ENCODE measurements at places on chromosomes 4 and X.
A peak's percentile ranks its signal among the peaks of the same experiment; 100 is the strongest.

- no peak for DNase-seq
Observed at GRCh38 chr4:16116493-16116990, 32.7 kb upstream of the PROM1 start.

- no peak for DNase-seq
Observed at GRCh38 chr4:122313006-122313646, 65.7 kb upstream of the ADAD1 start.

DNA sequence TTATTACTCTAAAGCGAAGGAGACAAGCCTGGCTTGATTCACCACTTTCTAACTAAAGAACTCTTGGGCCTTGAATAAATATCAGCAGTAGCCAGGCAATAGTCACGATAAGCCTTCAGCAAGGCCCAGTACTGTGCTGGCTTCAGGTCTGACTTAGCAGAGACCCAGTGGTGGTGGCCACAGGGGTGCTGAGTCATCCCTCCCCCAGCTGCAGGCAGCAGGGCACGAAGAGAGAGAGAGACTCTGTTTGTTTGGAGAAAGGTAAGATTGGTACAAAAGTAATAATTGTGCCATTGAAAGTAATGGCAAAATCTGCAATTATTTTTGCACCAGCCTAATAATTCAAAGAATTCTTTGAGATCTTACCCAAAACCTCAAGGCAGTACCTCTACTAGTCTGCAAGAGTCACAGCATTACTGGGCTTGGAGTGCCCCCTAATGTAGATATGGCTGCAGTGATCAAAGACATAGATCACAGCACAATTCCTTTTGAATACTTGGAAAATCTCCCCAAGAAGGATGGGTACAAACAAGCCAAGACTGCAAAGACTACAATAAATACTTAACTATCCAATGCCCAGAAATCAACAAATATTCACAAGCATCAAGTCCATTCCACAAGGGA is 159.5 kb upstream of the USP38 start:
- DNase-seq = peak; percentile 7

DNA sequence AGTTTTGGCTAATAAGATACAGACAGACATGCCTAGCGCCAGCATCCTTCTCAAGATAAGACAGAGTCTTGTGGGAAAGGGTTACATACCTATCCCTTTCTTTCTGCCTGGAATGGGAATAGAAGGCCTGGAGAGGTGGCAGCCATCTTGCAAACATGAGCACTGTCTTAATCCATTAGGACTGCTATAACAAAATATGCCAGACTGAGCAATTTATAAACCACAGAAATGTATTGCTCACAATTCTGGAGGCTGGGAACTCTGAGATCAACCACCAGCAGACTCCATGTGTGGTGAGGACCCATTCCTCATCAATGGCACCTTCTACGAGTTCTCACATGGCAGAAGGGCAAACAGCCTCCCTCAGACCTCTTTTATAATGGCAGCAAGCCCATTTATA is 26.5 kb upstream of the NEIL3 start:
- DNase-seq = no peak

DNA sequence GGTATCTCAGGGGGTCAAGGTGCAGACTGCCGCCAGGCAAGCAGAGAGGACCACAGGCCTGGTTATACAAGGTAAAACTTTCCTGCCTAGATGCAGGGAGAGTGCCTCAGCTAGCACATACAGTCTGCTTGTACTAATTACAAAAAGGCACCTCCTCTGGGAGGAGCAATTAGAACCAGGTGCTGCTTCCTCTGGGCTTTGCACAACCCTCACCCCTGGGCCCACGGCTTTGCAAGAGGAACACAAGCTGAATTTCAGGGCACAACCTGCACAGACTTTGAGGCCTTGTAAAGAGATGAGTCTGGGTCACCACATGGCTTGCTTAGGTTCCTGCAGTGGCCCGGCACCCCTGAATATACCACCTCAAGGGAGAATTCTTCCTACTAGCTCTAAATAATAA is 9.2 kb upstream of the CITED1 start:
- no peak for DNase-seq

GRCh38 chr4:183919141-183919540 is 14.0 kb downstream of the STOX2 start:
- no peak for DNase-seq

GRCh38 chr4:184320631-184321030 is 103.0 kb upstream of the ENPP6 start:
- peak; percentile 71 for DNase-seq

GRCh38 chr4:153501578-153501977 is 35.4 kb downstream of the TMEM131L start:
- no peak for DNase-seq

DNA sequence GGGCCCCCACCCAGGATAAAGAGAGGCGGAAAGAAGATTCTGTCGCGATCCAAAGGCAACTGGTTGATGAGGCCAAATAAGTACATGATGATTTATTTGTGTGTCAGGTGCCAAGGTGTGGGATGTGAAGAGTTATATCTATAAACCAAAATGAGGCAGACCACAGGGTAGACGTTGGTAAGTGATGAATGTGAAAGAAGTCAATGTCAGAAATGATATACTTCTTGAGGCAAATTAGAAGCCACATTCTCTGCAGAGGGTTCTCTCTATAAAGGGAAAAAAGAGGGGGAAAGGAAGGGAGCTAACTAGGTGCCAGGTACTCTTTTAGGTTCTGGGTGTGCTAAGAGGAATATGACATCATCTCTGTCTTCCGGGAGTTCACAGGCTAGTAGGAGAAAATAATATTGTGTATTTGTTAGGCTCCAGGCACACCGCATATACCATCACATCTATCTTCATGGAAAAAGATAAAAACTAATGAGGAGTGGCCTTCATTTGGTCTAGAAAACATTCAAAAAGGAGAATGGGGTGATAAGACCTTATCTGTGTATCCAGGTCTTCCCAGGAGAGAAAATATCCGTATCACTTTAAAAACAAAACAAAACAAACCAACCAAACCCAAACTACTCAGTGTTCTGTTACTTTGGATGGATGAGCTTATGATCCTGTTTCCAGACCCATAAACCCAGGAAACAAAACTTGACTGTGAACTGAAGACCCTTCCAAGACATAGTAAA is 4.8 kb upstream of the SH2D1A start:
- no peak for DNase-seq

GRCh38 chr4:182688081-182688480 is 229.1 kb downstream of the DCTD start:
- no peak for DNase-seq

DNA sequence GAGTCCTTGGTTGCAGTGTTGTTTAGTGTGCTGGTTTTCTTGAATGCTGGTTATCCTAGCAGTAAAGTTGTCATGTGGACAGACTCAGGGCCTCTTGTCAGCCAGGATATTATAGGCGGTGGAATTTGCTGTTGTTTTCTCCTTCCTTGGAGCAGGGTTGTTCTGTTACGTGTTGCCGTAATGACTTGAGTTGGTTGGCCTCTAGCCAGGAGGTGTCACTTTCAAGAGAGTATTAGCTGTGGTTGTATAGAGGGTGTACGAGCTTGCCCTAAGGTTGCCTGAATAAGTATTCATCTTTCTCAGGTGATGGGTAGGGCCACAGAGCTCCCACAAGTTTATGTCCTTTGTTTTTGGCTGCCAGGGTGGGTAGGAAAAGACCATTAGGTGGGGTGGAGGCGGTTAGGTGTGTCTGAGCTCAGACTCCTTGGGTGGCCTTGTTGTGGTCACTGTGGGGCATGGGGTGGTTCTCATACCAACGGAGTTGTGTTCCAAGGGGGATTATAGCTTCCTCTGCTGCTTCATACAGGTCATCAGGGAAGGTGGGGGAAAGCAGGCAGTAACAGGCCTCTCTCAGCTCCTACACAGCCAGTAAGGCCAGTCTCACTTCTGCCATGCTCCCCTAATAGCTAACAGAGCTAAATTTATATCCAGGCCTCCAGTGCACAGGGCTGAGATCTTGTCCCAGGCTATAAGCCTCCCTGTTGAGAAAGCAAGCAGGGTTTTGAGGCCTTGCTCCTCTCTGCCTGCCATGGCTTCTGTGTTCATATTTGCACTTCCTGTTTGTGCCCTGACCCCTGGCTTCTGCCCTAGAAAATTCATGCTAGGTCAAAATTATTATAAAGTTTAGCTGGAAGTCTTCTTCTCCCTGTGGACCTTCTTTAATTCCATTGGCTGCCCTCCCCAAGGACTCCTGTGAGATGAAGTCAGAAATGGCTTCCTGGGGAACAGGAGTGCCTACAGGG is 594.7 kb downstream of the RAPGEF2 start:
- DNase-seq = peak; percentile 75

DNA sequence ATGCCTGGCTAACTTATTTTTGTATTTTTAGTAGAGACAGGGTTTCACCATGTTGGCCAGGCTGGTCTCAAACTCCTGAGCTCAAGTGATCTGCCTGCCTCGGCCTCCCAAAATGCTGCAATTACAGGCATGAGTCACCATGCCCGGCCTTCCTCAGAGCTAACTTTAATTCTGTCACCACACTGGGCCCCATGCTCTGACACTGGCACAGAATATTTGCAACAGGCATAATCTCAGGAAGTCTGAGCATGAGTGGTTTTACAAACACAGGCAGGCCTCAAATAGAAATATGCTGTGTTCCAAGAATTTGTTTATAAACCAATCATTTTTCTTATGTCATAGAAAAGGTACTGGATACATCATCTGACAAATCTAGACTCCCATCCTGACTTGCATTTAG is 32.7 kb upstream of the FAM9C start:
- DNase-seq = no peak

DNA sequence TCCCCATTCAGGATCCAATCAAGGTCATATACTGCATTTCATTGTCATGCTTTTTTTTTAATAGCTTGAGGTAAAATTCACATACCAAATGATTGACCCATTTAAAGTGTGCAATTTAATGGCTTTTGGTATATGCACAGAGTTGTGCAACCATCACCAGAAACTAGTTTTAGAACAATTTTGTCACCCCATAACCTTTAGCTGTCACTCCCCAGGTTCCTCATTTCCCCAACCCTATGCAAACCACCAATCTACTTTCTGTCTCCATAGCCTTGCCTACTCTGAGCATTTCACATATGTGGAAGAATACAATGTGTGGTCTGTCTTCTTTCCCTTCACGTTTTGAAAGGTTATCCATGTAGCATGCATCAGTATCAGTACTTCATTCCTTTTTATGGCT is 1.4 kb upstream of the SMAD1 start:
- DNase-seq = no peak

- no peak for DNase-seq
Observed at GRCh38 chrX:9343971-9344370, 120.9 kb upstream of the TBL1X start.

- DNase-seq = peak; percentile 77
Observed at GRCh38 chr4:41204400-41204978, 9.9 kb downstream of the APBB2 start.

DNA sequence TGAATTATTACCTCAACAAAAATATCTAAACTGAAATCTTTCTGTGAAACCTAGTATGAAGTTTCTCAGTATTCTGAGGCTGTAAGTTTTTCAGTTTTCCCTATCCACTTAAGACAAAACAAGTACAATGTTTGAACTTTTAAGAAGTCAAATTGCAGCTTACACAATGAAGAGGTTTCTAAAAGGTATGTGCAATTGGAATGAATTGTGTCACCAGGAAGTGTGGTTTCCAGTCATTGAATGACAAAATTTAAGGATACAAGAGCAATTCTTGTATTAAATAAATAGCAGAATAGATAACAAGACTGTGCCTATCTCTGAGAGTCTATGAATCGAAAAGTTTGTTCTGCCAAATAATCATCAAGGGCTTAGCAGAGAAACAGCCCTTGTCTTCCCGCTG is 207.3 kb downstream of the ANKRD50 start:
- DNase-seq = no peak

DNA sequence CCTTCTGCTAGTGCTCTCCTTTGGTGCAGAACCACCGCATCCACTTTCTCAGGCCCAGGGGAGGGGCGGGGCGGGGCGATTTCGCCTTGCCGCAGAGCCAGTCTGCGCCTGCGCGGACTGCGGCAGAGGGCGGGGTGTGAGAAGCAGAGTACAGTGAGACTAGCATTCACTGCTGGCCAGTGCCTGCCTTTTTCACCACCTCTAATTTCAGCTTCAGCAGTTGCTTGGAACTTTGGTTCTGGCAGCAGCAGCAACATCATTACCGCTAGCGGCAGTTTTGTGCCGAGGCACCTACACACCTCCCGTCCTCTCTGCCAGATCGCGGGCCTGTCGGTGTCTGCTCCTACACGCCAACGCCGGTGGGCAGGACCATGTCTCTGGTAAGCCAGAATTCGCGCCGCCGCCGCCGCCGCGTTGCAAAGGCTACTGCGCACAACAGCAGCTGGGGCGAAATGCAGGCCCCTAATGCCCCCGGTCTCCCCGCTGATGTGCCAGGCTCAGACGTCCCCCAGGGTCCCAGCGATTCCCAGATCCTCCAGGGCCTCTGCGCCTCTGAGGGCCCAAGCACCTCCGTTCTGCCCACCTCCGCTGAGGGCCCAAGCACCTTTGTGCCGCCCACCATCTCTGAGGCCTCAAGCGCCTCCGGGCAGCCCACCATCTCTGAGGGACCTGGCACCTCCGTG is at the start of gene MAGEE1:
Gene MAGEE1, plus strand, starts transcription at position 151 of the 683 bp plus-strand sequence. Its CDS starts 221 bp downstream, at position 372.
- peak; percentile 15 for DNase-seq

GRCh38 chr4:72553540-72554337 is 15.3 kb downstream of the ADAMTS3 start:
- DNase-seq = no peak

DNA sequence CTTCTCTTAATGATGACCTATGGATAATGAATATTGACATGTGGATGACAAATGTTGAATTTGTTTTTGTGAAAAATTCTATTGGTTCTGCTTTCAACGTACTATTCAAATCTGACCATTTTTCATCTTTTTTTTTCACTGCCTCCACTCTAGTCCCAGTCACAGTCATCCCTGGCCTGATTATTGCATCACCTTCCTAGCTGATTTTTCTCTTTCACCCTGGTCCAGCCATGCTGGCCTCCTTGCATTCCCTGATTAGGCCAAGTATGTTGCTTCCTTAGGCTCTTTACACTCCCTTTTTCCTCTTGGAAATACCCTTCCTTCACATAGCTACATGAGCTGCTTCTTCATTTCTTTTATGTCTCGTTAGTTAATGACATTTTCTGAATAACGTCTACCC is 58.1 kb upstream of the MAP9 start:
- no peak for DNase-seq

DNA sequence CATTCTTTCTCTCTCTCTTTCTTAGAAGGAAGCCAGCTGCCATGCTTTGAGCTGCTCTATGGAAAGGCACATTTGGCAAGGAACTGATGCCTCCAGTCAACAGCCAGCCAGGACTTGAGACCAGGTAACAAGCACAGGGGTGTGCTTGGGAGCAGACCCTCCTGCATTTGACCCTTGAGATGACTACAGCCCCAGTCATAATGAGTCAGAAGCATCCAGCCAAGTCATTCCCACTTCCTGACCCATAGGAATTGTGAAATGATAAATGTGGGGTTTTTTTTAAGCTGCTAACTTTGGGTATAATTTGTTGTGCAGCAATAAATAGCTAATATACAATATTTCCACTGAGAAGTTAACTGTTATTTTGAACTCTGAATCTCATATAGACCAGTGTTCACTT is 446.9 kb downstream of the GRXCR1 start:
- peak; percentile 17 for DNase-seq

- no peak for DNase-seq
Observed at GRCh38 chr4:123583043-123583442, 186.4 kb downstream of the SPRY1 start.

- DNase-seq = peak; percentile 82
Observed at GRCh38 chr4:165814256-165815020, 58.6 kb upstream of the TLL1 start.

GRCh38 chr4:118834960-118835569 is 861 bp downstream of the SEC24D start:
- peak; percentile 39 for DNase-seq
